Activated T-helper 1 cell treated with anti-CD3 and anti-CD28 coated beads, Interleukin-2, amount 50 U/mL, for 16 hours (primary cell): ENCODE measurements at places on chromosomes 4 and X.

- DNase-seq: no peak
Observed at GRCh38 chr4:31458813-31459212, 738.6 kb downstream of the PCDH7 start.

GRCh38 chr4:73451981-73452747 is 16.1 kb downstream of the AFP start:
- DNase-seq: no peak

DNA sequence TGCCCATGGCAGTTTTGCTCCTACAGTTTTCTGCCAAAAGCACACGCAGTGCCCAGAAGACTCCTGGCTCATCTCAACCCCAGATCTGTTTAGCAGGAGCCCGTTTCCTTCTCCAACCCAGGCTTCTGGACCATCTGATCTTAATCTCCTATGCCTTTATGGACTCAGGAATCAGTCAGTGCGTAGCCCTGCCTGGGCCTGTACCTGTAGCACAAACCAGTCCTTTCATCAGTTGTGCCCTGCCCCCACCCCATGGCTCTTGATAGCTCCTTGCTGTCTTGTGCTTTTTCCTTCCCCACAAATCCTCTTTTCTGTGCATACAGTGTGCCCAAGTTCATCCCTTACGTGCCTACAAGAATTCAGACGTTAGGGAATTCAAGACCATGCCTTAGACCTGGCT is 1.5 kb downstream of the ZNF718 start:
- DNase-seq: no peak

DNA sequence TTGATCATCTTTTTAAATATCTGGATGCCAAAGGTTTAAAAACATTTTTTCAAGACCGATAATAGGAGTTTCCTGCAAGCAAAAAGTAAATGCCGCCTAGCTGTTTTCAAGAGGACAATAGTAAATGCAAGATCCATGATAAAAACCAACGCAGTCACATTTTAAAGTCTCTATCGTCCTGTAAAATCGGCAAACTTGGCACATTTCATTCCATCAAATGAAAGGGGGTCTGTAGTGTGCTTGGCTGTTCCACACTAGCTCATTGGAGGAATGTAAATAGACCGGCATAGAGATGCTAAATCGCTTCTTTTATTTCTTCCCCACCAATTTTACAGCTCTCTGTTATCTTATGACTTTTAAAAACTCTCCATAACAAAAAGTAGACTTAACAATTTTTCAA is 202.2 kb downstream of the NLGN4X start:
- DNase-seq: no peak

DNA sequence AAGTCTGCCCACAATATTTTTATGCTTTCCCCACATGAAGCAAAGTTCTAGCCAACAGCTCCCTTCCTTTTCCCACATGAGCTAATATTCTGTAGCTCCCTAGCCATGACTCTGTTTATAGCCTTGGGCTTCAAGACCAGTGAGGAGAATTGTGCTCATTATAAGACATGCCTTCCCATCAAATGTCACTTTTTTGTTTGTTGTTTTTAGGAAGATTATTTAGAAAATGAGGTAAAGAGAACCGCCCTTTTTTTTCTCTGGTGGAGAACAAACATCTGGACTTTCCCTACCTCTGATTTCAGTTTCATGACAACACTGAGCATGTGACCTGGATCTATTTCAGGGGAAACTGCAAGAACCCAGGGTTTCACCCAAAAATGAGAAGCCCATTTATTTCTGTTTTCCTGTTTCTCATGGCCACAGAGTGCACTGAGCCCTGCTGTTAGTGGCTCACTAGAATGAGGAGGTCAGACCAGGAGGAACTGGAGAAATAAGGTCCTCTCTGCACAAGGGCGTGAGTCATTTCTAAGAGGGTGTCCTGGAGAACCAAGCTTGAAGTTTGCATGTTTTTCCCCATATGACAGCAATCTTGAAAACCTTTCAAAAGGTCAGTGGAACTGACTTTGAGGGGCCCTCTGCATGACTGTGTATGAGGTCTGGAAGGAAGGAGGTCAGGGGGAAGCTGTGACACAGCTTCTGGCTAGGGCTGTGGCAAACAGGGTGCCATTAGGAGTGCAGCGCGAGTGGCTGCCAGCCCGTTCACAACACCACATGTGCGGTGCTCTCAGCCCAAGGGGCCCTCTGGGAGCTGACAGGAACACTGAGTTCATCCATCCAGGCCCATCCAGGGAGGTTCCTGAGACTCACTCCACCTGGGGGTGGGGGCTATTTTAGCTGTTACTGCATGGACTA is 55.2 kb downstream of the CHST7 start:
- no peak for DNase-seq

GRCh38 chr4:19993242-19993641 is 258.5 kb upstream of the SLIT2 start:
- no peak for DNase-seq

DNA sequence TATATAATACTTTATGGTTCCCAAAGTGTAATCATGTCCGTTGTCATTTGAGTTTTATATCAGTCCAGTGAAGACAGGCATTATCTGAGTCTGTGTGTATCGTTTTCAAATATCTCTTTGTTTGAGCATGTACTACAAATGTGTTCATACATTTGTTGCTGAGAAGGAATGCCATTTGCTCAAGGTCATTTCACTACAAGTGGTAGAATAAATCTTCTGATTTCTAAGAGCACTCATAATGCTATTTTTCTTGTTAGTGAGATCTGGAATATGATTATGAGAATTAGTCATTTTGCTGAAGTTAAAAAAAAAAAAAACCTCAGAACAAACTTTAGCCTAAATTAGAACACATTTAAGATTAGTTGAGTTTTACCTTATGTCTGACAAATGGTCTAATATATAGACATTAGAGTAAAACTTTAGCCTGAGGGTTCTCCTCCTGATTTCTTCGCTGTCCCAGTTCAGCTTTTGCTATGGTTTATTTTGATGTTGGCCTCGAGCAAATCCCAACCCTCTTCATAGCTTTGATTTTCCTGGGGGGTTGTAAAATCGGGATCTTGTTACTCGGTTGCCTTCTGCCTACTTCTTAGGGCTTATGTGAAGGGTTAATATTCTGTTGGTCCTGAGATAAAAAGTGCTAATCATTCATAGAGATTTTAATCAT is 87.1 kb downstream of the TMEM131L start:
- no peak for DNase-seq

DNA sequence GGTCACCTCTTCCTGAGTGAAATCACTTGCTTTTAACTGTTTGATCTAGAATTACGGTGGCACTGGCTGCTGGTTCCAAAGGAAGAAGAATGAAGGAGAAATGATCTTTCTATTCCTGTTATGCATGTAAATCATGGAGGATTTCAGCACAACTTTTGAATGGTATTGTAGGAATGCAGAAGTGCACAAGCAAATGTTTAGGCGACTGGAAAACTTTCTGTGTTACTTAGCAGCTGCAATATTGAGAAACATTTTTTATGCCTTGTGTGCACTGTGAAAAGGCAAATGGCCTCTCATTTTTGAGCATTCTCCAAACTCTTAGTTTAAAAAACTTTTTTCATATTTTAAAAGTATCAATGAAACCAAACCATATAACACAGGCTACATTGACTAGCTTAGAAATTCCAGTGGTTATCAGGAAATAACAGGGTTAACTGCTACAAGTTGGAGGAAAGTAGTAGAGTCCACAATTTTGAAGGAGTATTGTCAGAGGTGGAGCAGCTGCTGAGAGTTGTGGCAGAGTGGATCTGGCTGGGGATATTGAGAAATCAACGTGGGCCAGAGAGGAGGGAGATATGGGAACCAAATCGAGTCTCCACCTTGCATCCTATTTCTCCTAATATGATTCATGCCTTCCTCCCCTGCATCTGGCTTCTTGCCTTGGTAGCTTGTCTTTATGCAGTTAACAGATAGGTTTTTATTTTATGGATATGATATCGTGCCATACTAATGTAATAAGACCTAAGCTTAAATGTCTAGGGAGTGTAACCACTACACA is 32.0 kb upstream of the FHL1 start:
- DNase-seq: no peak
